Panc1 (cell line): ENCODE measurements at places on chromosomes 4 and X. TPM values are rescaled to one million over a fixed set of nuclear protein-coding genes. Genes with fewer than 3 reads are reported as not detected.

DNA sequence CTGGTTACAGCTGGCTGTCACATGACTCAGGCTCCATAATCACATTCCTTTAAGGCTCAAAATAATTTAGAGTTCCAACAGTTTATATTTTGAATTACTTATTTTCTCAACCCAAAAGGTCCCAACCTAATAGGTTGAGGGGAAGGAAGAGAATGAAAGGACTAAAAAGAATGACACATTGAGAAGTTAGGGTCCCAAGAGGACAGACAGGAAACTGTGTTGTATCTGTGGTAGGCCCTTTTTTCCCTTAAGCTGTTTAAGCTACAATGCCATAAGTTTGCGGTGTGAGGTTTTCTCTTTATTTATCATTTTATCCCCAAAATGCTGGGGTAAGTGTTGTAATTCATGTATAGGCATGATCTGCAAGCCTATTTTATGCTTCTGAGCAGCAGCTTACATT is 290.2 kb downstream of the ZNF674 start:
- no peak overlapping the region for H3K27ac ChIP-seq
- H3K36me3 ChIP-seq = no peaks in the 10 kb centered on the region
- H3K4me3 ChIP-seq = no peak overlapping the region
- no peaks in the 10 kb centered on the region for H3K4me1 ChIP-seq
- no peaks in the 10 kb centered on the region for H3K27me3 ChIP-seq

DNA sequence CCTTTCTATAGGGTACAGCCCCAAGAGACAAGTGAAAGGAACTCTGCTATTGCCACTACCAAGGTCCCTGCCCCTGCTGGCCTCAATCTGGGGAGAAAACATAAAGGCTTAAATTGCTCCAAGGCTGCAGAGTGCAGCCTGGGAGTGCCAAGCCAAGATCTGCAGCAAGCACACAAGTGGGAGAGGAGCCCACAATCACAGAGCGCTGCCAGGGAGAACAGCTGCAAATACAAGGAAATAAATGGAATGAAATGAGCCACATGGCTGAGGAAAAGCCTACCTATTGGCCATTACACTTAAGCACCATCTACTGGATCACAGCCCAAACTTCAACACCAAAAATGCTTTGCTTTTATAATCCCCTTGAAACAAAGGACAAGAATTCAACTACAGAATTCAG is 582.4 kb downstream of the FAM133A start:
- no peaks in the 10 kb centered on the region for H3K36me3 ChIP-seq
- no peak overlapping the region for H3K27ac ChIP-seq
- no peak overlapping the region for H3K4me3 ChIP-seq
- no peaks in the 10 kb centered on the region for H3K27me3 ChIP-seq

- DNase-seq = no peak
- no peak overlapping the region for H3K4me3 ChIP-seq
- no peaks in the 10 kb centered on the region for H3K36me3 ChIP-seq
- H3K27me3 ChIP-seq = no peaks in the 10 kb centered on the region; the same call in none of the 2 replicates
- no peaks in the 10 kb centered on the region for H3K4me1 ChIP-seq
- no peak overlapping the region for H3K27ac ChIP-seq
Observed at GRCh38 chr4:186095406-186095805, 9.1 kb upstream of the FAM149A start.

- DNase-seq = no peak
- H3K36me3 ChIP-seq = no peaks in the 10 kb centered on the region
- H3K4me1 ChIP-seq = no peaks in the 10 kb centered on the region
- no peak overlapping the region for H3K27ac ChIP-seq
Observed at GRCh38 chr4:132818091-132818490, 331.0 kb upstream of the PCDH10 start.

GRCh38 chrX:119784747-119785446 is 6.5 kb downstream of the RPL39 start:
- H3K4me1 ChIP-seq = peaks cover 12% of the 10 kb centered on the region
- DNase-seq = peak; percentile 38
- no peaks in the 10 kb centered on the region for H3K27me3 ChIP-seq
- H3K4me3 ChIP-seq = no peak overlapping the region
- H3K36me3 ChIP-seq = peaks cover 16% of the 10 kb centered on the region

The CPE gene
- total RNA-seq = 0.92 TPM

The SMIM31 gene
- not detected for total RNA-seq

The TRAM1L1 gene
- 0.72 TPM for total RNA-seq

The ATP1B4 gene
- total RNA-seq = not detected

The RHOXF1 gene
- total RNA-seq = 0.41 TPM
